ENCODE measurements at places on chromosomes 5 and 9.

GRCh38 chr5:171226096-171226754, 82.8 kb upstream of the TLX3 start:
- DNase-seq: no peak

DNA sequence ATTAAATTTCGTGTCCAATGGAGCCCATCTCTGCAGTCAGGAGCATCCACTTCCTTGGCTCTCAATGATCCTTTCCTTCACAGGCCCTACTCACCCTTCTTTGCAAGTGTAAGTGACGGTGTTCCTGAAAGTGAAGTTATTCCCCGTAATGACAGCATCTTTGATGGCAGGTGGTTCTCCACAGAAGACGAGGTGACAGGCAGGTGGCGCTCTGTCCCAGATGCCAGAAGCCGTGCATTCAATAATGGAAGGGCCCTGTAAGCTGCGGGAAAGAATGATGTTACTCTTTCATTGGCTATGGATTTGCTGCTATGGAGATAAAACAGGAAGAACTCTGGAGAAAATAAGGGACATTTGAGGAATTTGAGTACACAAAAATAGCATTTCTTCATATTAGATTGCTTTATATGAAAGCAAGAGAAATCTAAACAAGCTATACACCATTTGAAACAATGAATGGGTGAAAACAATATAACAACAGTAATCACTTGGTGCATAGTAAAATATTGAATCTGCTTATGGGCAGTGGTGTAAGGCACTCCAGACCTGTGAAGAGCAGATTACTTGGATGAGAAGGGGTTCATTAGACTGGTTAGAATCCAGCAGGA, 89.9 kb upstream of the TXNDC8 start:
- DNase-seq: peak; percentile 56

GRCh38 chr5:157513182-157513581, 53.2 kb downstream of the NIPAL4 start:
- no peak for DNase-seq

DNA sequence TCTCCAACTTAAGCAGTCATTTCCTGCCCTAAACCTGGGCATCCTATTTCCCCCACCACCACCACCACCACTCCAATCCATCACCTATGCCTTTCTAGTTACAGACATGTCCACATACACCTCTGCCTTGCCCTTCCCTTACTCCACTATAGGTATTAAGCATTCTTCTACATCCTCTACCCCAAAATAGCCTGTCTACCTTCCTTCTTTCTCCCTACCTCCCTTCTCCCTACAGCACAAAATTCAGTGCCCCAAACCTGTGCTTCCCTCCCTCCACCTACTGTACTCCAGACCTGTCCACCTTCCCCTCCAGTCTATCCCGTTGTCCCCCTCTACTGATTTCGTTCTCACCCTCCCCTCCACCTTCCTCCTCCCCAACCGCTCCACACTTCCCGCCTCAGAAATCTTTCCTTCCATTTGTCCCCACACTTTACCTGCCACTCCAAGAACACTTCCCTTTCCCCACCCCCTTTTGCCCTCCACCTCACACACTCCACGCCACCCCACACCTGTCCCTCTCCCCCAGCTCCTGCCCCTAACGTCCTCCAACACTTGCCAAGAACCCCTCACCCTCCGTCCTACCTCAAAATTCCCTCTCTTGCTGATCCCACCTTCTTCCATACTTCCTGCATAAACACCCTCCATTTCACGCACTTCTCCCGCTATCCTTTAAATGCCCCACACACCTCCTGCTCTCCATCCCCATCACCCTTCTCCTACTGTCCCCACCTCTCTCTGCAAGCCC, 1.6 kb downstream of the STRBP start:
- no peak for DNase-seq

- DNase-seq: no peak
Measured at GRCh38 chr5:107594253-107595045, 76.3 kb downstream of the EFNA5 start.

GRCh38 chr9:11318946-11319345, 706.1 kb upstream of the PTPRD start:
- no peak for DNase-seq

- DNase-seq: no peak
Measured at GRCh38 chr5:44565902-44566301, 176.7 kb upstream of the FGF10 start.

DNA sequence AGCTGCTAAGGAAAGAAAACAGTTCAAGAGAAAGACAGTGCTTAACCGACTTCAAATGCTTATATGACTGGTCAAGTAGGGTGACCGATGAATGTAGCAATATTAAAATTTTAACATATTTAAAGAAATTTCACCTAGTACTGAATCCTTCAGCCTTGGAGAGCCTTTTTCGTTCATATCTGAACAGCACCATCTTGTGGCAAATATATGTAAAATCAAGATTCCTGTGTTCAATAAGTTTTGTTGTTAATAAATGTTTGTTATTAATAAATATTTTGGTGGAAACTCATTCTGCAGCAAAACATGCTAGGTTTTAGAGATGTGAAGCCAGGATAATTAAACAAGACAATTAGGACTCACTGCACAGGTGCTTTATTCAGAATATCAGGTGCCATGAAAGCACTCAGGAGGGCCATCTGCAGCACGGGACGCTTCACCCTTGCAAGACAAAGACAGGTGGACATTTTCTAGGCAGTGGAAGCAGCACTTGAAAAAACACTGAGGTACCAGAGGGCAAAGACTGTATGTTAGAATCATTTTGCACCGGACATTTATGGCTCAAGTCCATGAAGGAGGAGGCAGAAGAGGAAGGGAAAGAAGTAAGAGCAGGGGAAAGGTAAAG, 15.6 kb downstream of the TICAM2 start:
- no peak for DNase-seq

- no peak for DNase-seq
Measured at GRCh38 chr5:53008751-53009150, 19.6 kb downstream of the ITGA2 start.
